ENCODE measurements at places on chromosomes 2 and 18.

GRCh38 chr2:163347982-163348856 lies 387.6 kb downstream of the FIGN start:
- DNase-seq, result no peak

- no peak for DNase-seq
Measured at GRCh38 chr2:135149251-135149650, 97.2 kb downstream of the RAB3GAP1 start.

DNA sequence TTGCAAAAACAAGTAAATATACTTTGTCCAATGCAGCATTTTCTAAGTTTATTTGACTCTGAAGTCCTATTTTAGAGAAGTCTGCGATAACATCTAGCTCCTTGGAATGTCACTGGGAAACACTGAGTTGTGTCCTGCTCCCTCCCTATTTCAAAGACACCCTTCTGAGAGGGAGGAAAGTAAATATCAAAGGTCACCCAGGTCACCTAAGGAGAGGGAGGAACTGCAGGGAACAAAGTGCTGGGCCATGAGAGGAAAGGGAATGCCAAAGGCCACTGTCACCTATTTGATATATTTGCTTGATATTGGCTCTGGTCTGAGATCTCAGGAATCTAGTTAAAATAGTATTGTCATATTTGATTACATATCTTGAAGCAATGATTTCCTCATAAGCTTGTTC lies 201.3 kb downstream of the GCA start:
- no peak for DNase-seq

DNA sequence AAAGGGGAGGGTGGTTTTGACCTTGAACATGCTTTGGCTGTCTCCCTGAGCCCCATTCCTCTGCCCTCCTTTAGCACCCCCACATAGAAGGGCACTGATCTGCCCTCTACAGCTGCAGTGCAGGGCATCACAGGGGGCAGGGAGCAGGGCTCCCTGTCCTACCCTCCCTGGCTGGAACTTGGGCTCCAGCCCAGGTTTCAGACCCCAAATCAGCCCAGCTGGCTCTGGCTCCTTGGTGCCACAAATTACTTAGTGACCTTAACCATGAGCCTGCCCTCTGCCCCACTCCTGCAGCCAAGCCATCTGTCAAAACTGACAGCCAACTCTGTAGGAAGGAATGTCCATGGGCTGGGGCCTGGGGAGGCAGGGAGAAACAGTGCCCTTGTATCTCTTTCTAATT lies 105.6 kb downstream of the MAPK4 start:
- no peak for DNase-seq

DNA sequence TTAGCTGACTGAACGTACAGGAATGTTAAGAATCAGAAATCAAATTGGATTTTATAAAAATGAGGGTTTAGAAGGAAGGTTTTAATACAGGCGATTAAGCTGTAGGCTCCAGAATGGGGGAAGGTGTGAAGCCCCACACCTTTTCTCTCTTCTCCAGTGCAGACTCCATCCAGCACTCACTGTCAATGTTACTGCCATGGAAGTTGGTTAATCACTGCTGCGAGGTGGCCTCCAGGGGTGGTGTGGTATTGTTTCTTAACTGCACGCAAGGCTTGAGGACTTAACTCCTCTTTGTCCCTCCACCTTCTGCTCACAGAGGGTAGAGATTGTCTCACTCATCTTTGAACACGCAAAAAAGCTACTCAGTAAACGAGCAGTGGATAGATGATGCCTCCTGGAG lies 26.9 kb upstream of the YWHAQ start:
- DNase-seq, result no peak

- no peak for DNase-seq
Measured at GRCh38 chr2:54519841-54520459, 63.8 kb downstream of the SPTBN1 start.

DNA sequence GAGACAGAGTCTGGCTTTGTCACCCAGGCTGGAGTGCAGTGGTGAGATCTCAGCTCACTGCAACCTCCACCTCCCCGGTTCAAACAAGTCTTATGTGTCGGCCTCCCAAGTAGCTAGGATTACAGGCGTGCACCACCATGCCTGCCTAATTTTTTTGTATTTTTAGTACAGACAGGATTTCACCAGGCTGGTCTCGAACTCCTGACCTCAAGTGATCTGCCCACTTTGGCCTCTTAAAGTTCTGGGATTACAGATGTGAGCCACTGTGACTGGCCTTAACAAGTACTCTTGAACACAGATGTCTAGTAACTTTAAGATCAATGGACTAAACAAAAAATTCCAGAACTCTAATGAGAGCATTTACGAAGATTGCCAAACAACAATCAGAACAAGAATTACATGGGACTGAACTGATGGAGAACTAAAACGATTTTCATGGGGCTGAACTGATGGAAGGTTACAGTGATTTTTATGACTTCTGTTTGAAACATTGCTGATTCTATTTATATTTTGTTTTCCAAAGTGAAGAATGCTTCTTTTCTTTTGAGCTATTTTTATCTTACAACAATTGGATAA lies 46.5 kb upstream of the ST3GAL5 start:
- no peak for DNase-seq

DNA sequence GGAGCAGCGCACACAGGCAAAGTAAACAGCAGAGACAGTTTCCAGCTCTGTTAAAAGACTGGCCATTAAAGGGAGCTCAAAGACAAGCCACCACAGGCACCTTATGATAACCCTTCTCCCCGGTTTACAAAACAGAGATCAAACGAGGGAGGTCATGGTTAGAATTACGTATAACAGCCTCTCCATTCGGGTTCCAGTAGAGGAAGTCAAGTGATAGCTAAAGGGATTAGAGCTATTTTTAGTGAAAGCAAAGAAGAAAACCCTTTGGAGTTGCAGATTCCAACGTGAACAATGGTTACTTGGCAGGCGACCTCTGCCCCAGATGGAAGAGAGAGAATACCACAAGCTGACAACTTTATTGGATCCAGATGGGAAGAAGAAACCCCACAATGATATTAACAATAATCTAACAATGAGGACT lies 31.2 kb upstream of the EDAR start:
- DNase-seq, result no peak

- peak; percentile 73 for DNase-seq
Measured at GRCh38 chr2:26429779-26430578, 28.3 kb downstream of the DRC1 start.

GRCh38 chr2:102880731-102881130 lies 118.9 kb downstream of the TMEM182 start:
- DNase-seq, result no peak

GRCh38 chr2:176848844-176849243 lies 363.8 kb upstream of the HNRNPA3 start:
- DNase-seq, result no peak

DNA sequence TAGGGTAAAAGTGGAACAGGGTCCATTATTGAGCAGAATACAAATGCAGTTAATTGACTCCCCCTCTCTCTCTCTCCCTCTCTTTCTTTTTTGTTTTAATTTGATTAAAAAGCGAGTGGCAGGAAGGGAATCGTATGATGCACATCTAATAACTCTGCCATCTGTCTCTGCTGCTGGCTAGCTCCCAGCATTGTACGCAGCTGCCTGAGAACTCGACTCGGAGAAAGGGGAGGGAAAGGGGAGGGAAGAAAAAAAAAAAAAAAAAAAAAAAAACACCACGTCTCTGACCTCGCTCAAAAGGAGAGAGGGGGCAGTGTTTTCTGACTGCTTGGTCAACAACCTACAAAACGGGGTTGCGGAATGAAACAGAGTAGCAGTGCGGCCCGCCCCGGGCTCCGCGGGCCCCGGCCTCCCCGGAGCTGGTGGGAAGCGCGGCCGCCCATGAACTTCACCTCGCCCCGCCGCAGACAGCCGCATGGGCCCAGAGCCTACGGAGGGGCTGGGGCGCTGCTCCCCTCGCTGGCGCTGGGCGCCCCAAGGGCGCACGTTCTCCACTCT lies 265.7 kb downstream of the TCF4 start:
- DNase-seq, result peak; percentile 94

DNA sequence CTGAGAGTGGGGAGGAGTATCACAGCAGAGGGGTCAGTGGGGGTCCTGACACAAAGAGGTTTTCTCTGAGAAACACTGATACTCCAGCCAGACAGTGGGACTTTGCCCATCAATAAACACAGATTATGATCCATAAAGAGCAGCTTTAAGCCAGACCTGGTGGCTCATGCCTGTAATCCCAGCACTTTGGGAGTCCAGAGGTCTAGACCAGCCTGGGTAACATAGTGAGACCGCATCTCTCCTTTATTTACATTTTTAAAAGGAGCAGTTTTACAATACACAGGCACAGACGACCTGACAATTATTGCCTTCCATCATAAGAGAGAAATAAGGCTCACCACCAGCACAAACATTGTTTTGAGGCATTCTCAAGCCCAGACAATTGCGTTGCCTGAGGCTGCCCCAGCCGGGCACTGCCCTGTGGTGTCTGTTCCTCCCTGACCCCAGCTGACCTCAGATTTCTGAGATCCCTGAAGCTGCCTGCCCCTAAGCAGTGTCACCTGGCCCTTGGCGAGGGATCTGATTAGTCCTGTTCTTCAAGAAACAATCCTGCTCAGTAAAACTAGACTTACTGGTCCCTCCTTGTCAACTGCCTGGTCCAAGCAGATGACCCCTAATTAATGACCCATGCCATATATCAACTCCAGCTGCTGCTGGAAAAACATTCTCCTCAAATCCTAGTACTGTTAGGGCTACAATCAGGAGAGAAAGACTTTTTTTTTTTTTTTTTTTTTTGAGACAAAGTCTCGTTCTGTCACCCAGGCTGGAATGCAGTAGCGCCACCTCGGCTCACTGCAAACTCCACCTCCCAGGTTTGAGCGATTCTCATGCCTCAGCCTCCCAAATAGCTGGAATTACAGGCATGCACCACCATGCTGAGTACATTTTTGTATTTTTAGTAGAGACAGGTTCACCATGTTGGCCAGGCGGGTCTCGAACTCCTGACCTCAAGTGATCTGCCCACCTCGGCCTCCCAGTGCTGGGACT lies 59.4 kb upstream of the SOS1 start:
- DNase-seq, result no peak

DNA sequence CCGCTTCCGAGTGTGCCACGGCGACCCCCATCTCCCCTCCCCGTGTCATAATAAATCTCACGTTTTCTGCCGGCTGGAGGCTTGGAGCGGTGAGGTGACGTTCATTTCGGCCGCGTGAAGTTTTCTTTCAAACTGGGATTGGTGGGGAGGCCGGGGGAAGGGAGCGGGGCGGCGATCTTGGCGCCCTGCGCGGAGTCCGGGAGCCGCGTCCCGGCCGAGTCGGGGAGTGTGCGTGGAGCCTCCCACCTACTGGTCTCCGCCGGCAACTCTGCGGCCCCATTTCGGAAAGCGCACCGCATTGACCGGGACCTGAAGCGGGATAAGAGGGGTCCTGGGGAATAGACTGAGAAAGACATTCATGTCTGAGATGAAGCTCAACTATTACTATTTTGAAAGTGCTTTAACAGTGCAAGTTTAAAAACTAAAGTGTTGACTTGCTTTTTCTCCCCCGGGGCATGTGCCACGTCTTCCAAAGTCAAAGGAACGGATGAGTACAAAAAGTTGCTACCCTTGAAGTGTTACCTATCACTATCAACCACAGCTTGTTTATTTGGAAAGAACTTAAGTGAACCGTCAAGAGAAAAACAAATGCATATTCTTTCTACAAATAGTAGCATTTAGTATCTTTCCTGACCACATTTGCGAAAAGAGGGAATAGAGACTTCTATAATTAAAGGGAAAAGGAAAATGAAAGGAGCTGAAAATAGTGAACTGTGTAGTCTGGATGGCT lies 818 bp upstream of the IKZF2 start:
- peak; percentile 58 for DNase-seq

- no peak for DNase-seq
Measured at GRCh38 chr2:96987301-96987909, 1.0 kb upstream of the FAM178B start.

DNA sequence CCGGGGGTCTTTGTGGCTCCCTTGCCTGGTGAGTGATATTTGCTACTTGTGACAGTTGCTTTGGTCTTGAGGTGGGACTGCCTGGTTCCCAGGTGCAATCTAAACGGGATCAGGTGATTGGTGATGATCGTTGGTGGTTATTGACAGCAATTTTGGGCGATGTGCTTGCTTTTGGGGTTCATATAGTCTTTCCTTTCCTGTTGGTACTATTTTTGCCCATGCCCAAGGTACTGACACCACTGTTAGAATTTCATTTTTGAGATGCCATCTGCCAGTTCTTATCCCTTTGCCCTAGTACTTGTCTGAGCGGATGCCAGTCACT lies 573 bp downstream of the WDR7 start:
- DNase-seq, result no peak

DNA sequence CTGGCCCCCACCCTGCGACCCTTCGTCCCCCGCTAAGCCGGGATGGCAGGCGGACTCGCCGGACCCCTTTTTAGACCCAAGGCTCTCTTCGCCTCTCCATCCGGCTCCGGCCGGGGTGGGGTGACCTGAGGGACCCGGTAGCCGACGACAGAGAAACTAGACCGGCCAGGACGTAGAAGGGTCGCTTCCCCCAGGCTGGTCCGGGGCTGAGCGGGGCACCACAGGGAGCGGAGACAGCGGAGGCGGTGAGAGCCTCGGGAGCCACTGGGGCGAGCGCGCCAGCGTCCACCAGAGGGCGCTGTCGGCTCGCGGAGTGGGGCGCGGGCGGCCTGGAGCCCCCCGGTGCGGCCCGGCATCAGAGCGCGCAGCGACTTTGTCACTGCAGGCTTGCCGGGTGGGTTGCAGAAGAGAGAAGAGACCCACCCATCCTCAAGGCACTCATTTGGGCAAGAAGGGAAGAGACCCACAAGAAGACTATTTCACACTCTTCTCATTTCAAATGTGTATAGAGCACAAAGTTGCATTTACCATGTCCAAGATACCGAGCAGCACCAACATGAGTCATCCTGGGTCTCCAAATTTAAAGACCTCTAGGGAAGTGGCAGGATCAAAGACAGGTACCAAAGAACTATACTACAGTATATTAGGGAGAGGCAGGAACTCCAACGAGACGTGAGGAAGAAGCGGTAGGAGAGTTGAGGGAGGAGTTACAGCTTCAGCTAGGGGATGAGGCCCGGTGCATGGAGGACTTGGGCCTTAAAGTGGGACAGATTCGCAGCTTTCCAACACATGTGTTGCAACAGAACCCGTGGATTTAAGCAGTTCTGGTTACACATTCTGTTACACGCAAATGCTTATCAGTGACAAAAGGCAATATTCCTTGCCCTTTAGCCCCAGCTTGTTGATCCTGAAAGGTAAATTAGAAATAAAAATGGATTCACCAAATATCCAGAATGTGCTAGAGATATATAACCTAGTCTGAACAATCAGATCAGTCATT lies 7.6 kb upstream of the PRKCE start:
- DNase-seq, result peak; percentile 48

GRCh38 chr18:79933765-79934164 lies 17.7 kb downstream of the SLC66A2 start:
- DNase-seq, result no peak

DNA sequence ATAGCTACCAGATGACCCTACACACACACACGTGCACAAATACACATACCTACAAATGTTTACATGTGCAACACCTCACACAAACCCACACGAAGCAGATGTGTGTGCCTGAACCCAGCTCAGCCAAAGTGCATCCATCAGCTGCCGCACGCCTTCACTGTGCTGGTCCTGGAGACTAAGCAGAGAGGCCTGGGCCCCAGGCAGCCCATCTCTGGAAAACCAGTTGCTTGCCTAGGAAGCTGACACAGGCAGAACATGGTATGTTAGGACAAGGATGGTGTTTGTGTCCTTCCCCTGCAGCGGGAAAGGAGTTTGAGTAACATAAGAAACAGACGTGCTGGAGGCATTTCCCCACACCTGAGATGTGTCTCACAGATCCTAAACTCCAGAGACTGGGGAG lies 86.7 kb downstream of the SEPTIN10 start:
- no peak for DNase-seq
